ENCODE measurements at places on chromosomes 2 and 18.
A peak's percentile ranks its signal among the peaks of the same experiment; 100 is the strongest.

DNA sequence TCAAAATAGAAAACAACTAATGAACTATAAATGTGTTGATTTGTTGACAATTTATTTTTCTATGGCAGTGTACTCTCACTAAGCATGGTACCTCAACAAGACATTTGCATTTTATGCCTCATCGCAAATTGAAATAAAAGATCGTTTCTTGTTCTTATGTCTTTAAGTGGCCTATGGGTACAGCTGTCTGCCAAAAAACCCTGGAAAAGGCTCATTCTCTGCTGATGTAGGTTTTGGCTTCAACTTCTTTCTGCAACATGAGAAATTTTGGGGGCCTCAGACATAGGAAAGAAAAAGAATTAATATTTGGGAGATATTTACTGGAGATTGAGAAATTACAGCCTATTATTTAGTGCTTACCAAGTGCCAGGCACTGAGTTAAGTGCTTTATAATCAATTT lies 205.1 kb upstream of the DPP10 start:
- no peak for DNase-seq

DNA sequence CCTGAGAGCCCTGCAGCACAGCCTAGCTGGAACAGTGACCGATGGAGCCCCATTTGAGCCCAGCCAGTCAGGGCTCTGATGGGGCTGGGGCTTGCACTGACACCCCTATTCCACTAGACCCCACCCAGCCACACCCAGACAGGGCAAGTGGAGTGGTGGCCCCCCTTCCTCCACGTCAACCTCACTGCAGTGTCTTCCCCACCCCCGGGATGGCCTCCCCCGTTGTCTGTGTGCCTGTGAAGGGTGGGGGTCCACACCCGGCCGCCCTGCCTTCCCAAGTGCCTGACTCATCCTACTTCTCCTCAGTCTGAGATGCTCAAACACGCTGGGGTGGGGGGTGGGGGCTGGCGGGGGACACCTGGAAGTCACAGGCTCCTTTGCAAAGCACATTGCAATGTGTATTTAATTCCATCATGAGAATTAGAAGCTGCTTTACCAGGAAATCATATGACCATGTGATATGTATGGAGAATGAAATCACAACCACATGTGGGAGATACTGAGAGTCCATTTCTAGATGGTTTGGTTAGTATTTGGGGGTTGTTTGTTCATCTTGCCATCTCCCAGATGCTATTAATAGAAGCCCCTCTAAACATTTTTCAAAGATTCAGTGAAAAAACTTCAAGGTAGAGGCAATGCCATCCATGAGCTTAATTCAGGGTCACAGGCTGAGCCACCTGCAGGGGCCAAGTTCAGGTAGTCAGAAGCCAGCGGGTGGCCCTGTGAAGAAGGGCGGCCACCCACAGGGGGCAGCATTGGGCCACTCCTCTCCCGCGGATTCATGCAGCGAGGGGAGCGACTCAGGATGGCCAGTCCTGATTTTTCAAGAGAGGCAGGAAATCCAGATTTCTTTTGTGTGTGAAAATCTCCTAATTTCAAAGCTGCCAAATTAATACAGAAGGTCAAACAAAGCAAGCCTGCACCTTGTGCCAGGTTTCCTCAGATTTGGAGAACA lies 22.7 kb upstream of the GMPPA start:
- DNase-seq: peak; percentile 34

DNA sequence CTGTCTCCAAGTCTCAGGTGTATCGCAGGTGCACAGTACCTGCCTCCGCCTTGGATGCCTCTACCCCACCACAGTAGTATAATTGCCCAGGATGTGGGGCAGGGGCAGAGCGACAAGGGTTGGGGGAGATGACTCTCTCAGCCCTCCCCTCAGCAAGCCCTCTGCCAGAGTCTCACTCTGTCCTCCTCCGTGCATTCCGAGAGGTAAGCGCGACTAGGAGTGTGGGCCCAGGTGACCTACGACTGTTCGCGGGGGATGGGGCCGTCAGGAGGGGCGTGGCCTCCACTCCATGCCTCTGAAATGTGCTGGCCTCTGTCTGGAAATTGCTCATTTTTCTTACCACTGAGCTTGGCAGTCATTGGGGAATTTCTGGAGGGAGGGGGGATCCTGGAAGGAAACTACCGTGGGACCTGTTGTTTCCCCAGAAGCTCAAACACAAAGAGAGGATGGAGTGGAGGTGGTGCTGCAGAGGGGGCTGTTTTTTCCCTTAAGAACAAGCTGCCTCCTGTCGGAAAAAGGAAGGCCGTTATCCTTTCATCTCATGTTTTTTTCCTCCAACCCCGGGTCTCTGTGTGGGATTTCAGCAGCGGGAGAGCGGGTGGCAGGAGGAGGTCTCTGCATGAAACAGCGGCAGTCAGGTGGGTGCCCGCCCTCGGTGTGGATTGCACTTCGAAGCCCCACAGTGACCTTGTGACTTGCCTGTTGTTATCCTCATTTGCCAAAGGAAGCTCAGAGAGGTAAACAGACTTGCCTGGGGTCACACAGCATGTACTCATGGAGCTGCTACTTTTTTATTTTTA lies 13.0 kb upstream of the RALB start:
- DNase-seq: no peak

DNA sequence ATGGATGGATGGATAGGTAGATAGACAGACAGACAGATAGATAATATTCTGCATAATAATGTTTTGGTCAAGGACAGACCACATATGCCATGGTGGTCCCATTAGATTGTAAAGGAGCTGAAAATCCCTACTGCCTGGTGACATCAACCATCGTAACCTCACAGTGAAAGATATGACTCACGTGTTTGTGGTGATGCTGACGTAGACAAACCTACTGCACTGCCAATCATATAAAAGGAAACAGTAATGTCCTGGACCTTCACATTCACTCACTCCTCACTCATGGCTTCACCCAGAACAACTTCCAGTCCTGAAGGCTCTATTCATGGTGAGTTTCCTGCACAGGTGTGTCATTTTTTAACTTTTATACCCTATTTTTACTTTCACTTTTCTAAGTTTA lies 202.9 kb upstream of the TPO start:
- no peak for DNase-seq

- no peak for DNase-seq
These were observed 247.1 kb upstream of the NT5C1B start for GRCh38 chr2:18836436-18836835.

DNA sequence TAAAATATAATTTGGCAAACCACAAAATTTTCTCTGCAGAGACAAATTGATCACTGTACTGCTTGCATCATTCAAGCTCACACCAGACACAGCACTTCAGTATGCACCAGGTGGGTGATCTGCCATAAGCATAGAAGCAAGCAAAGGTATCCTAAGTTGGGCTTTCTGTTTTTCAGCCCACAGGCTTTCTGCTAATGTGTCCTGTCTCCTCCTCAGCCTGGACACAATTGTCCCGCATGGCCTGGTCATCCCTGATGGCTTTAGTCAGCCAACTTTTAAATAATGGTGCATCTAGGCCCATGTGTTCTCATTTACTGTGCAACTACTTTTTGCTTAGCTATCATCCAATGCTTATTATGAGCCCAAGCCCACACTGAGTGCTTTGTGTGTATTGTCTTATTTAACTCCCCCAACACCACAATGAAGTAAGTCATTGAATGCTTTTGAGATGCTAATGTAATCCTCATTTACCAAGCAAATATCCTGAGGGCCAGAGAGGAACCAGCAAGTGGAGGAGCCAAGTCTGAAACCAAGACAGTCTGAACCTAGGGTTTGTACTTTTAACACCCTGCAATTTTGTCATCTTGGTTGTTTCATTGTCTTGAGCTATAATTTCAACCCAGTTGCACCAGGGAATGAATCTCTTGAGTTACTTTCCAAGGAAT lies 111.2 kb upstream of the SETBP1 start:
- no peak for DNase-seq

DNA sequence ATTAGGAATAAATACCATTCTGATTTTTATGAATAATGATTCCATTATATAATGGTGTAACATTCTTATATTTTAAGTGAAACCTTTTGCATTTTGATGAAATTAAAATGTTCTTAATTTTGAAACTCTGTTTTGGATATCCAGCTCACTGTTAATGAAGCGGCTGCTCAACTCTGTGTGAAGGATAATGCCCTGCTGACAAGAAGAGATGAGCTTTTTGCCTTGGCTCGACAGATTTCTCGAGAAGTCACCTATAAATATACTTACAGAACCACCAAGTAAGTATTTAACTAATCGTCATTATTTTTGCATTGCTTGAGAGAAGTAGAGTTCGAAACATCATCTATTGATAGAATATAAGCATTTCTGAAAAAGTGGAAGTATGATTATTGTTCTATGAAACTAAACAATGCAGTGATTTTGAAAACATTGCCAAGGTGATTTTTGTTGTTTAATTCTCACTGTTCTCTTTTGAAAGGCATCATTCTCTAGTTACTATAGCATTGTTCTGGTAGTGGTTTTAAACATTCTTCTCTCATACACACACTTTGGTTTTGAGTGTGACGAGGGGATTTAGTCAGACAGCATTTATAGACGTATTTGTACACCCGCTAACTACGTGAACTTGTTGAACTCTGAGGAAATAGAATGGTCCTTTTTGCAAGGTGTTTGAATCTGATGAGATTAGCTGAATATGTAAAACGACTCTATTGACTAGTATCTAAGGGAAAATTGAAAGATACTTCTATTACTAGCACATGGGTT lies 21.5 kb downstream of the NAB1 start:
- DNase-seq: no peak

GRCh38 chr2:14654835-14655282 lies 22.3 kb downstream of the LRATD1 start:
- no peak for DNase-seq

- DNase-seq: no peak
These were observed 519.3 kb upstream of the ID2 start for GRCh38 chr2:8162552-8162951.

DNA sequence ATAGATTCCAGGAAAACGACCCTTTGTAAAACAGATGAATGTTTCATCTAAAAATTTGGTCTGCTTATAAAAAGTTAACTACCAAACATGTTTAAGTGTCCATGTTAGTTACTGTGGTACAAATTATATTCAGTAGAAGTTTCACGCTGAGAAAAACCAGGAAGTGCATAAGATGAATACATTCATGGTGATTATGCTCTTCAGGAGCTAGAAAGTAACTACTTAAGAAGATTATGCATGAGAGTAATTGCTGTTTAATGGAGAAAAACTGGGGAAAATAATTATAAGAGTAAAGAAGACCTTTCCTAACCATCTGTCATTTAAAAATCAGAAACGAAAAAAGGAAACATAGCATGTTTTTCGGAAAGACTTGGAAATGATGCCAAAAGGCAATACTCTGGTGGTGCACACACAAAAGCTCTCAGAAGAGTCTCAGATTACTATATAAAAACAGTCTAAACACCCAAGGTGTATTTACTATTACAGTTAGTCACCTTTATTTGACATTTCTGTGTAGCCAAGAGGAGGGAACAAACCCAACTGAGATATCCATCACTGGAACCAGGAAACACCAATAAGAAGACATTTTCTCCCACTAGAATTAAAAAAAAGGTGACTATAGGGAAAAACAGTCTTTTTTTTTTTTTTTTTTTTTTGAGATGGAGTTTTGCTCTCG lies 38.8 kb upstream of the METTL21A start:
- no peak for DNase-seq

DNA sequence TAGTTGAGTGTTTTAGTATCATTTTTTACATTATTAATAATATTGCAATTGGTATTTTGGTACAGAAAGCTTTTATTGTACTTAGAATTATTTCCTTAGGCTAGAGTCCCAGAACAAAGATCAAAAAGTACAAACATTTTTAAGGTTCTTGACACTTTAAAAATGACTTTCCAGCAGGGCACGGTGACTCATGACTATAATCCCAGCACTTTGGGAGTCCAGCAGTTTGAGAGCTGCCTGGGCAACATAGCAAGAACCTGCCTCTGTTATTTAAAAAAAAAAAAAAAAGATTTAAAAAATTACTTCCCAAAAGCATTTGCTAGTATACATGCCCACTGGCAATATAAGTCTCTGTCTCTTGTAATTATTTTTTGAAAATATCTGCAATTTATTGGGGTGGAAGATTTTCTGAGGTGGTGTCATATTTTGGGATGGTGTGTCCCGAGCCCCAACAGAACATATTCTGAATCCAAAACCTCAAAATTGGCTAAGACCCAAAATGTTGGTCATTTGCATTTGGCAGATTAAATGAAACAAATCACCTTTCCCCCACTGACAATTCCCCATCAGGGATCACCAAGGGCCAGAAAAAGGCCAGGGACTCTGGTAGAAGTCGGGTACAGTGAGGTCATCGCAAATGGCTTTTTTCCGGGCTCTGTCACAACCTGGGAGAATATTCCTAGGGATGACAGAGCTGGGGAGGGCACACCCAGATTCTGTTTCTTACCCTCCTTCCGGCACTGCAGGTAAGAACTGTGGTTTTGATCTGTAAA lies 42.1 kb downstream of the NIFK start:
- no peak for DNase-seq

GRCh38 chr2:147603876-147604275 lies 241.0 kb upstream of the ACVR2A start:
- no peak for DNase-seq

DNA sequence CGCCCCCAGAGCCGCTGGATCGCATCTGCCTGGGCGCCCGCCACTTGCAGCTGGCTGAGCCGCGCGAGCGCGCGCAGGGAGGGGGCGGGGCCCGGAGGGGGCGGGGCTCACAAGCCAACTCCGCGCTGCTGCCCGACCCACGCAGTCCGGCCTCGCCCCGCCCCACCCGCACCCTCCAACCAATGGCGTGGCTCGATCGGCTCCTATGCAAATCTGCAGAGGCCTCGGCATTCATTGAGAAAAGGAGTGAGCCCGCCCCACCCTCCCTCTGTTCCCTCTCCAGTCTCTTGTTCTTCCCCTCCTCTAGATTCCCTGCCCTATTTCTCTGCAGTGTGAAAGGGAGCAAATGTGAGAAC lies at the start of gene ALK:
ALK (minus strand) TSS at position 27 of the 356 bp plus-strand sequence. CDS start 927 bp downstream, outside the sequence.
- DNase-seq: peak; percentile 18

- DNase-seq: no peak
These were observed 7.1 kb downstream of the CYP26B1 start for GRCh38 chr2:72140621-72140960.

DNA sequence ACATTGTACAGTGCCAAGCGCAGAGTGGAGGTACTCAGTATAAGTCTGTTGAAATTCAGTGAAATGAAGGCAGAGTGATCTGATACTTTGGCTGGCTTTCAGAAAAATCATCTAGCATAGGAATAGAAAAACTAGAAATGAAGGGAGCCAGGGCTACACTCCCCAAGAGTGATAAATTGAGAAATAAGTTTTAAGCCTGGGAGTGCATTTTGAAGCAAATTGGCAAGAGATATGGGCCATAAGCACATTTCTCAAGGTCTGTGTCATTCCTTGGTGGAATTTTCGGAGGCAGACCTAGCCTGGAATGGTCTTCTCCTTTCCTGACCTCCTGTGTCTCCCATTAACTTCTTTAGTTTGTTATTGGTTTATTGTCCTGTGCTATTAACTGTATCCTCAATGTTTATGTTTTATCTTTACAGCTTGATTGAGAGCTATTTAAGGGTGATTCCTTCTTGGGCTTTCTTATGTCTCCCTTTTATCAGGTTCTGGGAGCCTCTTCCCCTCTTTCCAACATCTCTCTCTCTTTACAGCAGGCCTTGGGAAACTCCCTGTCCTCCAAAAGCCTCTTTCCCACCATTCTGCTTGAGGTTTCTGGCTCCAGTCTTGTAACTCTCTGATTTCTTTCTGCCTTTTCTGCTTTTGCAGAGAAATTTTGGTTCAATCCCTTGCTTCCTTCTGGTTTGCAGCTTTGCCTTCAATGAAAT lies 649.5 kb downstream of the SLC4A3 start:
- no peak for DNase-seq
